ENCODE measurements at places on chromosomes 4 and X.

- DNase-seq: no peak
Measured at GRCh38 chr4:1330761-1331590, 16.0 kb upstream of the UVSSA start.

GRCh38 chrX:40734971-40735324, 394 bp downstream of the MED14 start:
- peak; percentile 39 for DNase-seq

- no peak for DNase-seq
Measured at GRCh38 chrX:48720577-48721250, 24.2 kb downstream of the SUV39H1 start.

DNA sequence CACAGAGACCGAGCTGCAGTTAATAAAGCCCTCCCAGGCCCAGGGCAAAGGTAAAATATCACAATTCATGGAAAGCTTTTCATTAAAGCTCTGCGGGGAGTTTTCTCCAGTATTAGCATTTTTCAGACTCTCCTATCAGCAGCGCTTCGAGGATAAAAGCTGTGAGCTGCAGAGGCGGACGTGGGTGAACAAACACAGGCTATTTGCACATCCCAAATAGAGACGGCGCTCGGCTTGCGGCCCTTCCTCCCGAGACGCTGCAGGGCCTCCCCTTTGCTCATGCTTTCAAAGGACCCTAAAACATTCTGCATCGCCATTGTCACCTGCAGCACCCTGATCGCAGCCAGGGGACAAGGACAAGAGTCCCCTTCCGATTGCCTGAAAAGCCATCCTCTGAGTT, 97.3 kb downstream of the SORCS2 start:
- DNase-seq: no peak

- no peak for DNase-seq
Measured at GRCh38 chrX:43734444-43734843, 78.3 kb downstream of the MAOA start.
